Brain (organoid and tissue), 16 donors: ENCODE measurements at places on chromosomes 5 and 9.

- no peak for DNase-seq
These were observed 115.2 kb downstream of the BOD1 start for GRCh38 chr5:173501271-173501670.

GRCh38 chr9:4420351-4420750 lies 69.9 kb upstream of the SLC1A1 start:
- no peak for DNase-seq

DNA sequence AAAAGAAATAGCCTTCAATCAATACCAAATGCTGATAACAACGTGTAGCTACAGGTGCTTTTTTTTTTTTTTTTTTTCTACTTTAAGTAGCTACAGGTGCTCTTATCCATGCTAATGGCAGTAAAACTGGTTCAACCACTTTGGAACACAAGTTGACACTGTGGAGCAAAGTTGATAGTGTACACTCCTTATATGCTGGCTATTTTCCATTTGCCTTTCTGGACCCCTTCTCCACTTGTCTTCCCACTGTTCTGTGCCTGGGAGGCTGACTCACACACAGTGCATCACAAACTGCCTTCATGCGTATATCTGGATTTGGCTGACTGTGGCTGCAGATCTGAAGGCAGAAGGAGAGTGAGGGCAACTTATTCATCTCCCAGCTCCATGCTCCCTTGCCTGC lies 247.9 kb downstream of the MSX2 start:
- no peak for DNase-seq

DNA sequence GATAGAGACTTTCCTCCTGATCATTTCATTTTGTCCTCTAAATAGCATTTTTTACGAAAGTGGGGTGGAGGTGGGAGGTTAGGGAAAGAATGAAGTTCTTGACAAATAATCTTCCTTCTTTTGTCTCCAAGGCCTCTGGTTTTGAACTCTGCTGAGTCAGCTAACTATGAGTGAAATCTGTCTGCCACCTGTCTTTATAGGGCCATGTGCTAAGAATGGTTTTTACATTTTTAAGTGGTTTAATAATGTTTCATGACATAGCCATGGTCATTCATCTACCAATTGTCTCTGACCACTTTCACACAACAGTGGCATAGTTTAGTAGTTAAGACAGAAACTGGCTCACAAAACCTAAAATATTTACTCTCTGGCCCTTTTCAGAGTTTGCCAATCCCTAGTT lies 7.6 kb downstream of the MAN2A1 start:
- DNase-seq: no peak

DNA sequence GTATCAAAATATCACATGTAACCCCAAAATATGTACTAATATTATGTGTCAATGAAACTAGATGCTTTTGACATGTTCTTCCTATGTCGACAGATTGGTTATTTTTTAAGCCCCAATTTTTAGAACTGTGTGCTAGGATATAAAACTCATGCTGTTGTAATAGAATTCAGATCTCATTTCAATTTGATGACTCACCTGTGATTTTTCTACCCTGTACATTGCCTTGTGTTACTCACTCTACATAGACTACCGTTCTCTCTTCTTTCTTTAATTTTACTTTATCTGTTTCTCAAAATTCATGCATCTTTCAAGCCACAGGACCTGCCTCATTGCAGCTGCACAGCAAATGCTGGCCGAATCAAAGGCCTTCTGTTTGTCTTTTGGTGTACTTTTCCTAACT lies 284.5 kb downstream of the MAT2B start:
- no peak for DNase-seq
